NCI-H1694 treated with DMSO at 0.1 percent for 48 hours (cell line): ENCODE measurements at places on chromosomes 5 and 9.

DNA sequence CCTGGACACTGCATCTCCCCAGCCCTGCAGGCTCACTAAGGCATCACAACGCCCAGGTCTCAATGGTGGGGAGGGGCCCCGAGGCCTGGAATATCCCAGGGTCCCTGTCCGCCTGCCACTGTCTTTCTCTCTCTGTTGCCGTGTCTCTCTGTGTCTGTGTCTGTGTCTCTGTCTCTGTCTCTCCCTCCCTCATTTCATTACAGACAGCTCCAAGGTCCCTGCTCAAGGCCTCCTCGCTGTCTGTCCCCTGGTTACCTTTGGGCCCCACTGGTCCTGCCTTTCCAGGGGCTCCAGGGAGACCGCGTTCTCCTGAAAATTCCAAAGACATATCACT lies 3.2 kb downstream of the FCN1 start:
- DNase-seq = no peak

- no peak for DNase-seq
Observed at GRCh38 chr9:12631866-12632265, 61.3 kb upstream of the TYRP1 start.

GRCh38 chr9:130975932-130976841 lies 32.8 kb upstream of the LAMC3 start:
- no peak for DNase-seq

DNA sequence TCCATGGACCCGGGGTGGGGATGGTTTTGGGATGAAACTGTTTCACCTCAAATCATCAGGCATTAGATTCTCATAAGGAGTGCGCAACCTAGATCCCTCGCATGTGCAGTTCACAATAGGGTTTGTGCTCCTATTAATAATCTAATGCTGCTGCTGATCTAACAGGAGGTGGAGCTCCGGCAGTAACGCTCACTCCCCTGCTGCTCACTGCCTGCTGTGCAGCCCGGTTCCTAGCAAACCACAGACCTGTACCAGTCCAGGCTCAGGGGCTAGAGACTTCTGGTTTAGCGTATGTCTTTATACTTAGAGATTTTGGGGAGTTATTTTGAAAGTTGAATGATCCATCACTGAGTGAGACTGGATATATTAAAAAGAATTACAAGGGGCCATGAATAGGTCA lies 50.2 kb downstream of the RICTOR start:
- no peak for DNase-seq

GRCh38 chr9:121703014-121703734 lies 51.7 kb downstream of the DAB2IP start:
- DNase-seq = no peak

DNA sequence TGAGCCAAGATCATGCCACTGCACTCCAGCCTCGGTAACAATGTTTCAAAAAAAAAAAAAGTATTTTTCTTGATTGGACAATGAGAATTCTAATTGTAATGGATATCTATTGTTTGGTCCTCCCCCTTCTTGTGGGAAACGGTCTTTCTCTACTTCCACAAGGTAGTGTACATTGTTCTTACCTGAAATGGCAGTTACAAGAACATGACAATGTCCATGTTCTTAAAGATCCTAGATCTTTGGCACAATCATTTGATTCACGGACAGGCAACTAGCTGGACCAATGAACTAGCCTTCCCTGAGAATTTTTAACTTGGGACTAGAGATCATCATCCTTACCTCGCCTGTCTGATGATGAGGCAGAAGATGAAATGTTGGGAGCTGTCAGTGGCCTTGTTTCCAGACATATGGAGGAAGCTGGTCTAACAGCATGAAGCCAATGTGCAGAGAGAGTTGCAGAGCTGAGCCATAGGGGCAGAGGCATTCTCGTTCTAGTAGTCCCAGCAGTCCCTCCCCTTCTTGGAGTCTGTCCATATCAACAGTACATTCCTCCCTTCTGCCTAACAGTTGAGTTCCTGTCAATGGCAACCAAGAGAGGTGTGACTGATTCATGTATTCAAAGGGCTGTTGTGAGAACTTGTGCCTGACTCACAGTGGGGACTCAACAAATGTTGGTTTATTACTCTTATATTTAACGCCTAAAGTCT lies 2.1 kb upstream of the MARCHF6 start:
- DNase-seq = peak; percentile 58

- DNase-seq = no peak
Observed at GRCh38 chr9:114697951-114698351, 16.0 kb upstream of the TEX48 start.

- no peak for DNase-seq
Observed at GRCh38 chr5:64883912-64884311, 115.2 kb downstream of the CWC27 start.
